ELR (cell line): ENCODE measurements at places on chromosomes 5 and 9.

GRCh38 chr5:25694801-25695200 is 1050.0 kb upstream of the CDH10 start:
- DNase-seq = no peak

- DNase-seq = no peak
Observed at GRCh38 chr5:91058155-91058554, 325.0 kb downstream of the ARRDC3 start.

- DNase-seq = no peak
Observed at GRCh38 chr5:94544031-94544650, 74.3 kb downstream of the KIAA0825 start.

- no peak for DNase-seq
Observed at GRCh38 chr9:126154182-126154827, 172.3 kb upstream of the MVB12B start.

GRCh38 chr5:1874771-1875220 is 7.9 kb downstream of the IRX4 start:
- no peak for DNase-seq

DNA sequence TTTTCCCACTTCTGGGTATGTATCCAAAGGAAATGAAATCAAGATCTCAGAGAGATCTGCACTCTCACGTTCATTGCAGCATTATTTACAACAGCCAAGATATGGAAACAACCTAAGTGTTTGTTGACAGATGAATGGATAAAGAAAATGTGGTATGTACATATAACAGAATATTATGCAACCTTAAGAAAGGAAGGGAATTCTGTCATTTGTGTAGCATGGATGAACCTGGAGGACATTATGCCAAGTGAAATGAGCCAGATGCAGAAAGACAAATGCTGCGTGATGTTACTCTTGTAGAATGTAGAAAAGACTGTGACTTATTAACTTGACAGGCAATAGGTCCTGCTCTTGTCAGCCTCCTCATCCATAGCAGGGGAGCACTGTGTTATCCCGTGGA is 31.4 kb downstream of the PPARGC1B start:
- DNase-seq = no peak

DNA sequence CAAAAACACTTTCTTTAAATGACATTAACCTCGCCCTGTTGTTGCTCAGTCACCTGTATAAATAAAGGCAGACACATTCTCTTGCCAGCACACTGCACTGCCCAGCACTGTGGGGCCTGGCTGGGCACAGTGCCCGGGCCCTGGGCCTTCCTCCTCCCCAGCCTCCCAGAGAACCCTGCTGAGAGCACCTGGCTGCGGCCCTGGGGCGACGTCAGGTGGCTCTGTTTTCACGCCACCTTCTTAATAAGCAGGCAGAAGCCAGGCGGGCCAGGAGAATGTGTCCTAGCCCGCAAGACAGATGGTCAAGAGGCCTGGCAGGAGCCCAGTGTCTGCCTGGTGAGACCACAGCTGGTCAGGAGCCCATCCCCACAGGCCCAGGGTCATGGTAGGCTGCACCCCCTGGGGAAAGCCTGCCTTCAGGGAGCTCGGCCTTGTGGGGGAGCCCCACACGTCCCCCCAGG is 8.2 kb upstream of the AGPAT2 start:
- no peak for DNase-seq

DNA sequence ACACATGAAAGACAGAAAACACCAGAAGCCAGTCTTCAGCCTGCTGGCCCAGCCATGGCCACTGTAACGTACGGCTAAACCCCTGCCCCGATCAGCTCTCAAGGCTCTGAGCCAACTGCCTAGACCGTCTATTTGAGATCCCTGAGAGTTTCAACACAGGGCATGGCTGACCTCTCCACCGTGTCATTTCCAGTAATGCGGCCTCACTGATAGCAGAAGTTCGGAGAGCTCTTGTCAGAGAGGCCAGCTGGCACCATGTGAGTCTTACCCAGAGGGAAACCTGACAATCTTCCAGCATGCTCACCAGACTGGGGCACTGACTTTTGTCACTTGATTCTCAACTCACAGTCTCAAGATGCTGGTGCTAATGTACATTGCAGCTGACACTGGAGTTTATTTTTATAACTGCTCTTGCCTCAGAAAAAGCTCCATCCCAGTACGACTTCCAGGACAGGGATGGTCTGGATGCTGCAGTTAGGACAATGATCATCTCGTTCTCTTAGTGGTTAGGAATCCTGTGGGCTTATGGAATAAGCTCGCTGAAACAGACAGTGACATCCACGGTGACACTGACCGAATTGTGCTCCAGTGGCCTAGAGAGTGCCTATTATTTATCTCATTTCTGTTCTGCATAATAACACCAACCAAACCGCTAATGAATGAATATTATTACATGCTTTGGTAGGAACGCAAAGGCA is 372.7 kb downstream of the ICE1 start:
- DNase-seq = no peak

DNA sequence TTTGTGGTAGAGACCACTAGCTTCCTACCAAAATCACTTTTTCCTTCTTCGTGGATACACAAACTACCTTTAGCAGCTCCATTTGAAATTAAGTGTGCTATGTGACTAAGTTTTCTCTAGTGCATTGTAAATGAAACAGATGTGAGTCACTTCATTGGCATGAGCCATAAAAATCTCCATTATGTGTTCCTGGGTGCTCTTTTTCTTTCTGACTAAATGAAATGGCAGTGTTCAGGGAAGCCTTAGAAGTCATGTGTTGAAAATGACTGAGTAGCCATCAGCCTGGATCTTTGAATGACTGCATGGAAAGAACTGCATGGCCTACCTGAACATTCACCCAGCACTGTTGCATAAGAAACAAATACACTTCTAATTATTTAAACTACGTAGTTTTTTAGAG is 107.9 kb downstream of the NDUFAF2 start:
- peak; percentile 97 for DNase-seq

DNA sequence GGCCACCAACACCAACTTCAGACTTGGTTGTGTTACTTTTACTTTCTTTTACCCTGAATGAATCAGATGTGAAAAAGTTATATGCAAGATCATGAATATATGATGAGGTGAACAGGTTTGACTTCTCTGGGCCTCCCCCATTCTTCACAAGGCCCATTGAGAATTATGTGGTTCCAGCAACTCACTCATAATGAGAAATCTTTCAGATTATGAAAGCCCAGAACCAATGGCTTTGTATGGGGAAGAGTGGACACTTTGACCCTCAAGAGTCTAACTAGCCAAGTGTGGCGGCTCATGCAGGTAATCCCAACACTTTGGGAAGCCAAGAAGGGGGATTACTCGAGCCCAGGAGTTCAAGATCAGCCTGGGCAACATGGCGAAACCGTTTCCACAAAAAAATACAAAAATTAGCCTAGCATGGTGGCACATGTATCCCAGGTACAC is 16.1 kb upstream of the LNPEP start:
- no peak for DNase-seq

- DNase-seq = no peak
Observed at GRCh38 chr5:177428574-177429217, 2.2 kb downstream of the GRK6 start.

DNA sequence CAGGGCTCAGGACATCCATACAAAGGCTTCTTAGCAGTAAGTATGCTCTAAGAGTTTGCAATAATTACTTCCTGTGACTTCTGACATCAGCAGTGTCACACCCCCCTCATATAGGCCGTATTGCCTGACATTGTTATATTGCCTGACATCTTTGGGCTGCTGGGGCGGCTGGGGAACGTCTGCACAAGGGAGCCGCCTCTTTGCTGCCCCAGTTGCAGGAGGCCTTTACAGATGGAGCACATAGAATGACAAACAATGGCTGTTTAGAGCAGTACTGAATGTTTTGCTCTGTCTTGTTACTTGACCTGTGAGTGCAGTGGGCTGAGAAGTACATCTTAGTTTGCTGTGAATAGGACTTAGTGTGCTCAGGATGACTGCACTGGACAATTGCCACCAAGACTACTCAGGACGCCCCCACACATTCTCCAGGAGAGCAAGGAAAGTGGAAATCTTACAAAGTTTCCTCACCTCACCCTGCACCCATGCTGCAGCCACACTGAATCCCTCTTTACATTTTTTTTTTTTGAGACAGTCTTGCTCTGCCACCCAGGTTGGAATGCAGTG is 65.4 kb upstream of the SPOCK1 start:
- DNase-seq = peak; percentile 41

DNA sequence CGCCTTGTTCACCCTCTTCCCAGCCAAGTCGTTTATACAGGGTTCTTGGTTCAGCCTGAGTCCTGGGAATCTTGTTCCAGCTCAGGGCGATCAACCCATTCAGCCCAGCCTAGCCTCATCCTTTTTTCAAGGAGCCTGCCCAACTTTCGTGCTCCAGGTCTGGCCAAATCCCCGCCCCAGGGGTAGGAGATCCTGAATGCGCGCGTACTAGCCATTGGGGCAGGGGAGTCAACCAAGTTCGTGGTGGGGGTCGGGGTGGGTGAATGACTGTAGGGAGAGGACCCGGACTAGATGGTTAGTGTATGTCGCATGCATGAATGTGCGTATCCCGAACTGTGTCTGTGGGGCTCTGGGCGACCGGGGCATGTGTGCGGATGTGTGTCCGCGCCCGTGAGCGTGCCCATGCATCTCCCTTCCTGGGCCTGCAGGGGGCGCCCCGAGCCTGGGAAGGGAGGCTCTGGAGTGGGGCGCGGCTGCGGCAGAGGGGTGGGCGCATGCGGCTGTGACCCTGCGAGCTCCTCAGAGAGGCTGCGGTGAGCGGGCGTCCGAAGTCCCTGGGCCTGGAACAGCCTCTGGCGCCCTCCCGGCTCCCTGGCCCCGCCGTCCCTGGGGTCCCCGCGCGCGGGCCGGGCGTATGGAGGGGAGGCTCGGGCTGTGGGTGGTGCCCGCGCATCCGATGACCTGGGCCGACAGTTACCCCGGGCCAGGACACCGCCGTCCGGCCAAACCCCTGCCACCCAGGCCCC is 8.7 kb downstream of the CCL21 start:
- peak; percentile 65 for DNase-seq

DNA sequence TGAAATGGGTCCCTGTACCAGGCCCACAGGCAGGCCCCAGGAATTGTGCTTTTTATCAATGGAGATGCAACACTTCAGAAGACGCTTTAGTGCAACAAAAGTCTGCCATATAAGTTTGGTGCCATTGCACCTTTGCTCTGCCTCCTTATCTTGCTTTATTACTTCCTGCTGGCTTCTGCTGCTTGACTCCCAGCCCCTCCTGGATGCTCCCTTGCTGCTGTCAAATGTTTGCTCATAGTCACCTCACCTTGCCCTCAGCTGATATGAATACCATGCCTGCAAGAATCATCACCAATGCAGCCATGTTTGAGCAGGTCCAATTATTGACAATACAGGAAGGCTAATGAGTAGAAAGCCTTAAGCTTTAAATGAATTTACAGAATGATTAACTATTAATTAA is 25.4 kb downstream of the MEGF10 start:
- DNase-seq = no peak

GRCh38 chr9:98538626-98539031 is 170.1 kb downstream of the GABBR2 start:
- DNase-seq = no peak

DNA sequence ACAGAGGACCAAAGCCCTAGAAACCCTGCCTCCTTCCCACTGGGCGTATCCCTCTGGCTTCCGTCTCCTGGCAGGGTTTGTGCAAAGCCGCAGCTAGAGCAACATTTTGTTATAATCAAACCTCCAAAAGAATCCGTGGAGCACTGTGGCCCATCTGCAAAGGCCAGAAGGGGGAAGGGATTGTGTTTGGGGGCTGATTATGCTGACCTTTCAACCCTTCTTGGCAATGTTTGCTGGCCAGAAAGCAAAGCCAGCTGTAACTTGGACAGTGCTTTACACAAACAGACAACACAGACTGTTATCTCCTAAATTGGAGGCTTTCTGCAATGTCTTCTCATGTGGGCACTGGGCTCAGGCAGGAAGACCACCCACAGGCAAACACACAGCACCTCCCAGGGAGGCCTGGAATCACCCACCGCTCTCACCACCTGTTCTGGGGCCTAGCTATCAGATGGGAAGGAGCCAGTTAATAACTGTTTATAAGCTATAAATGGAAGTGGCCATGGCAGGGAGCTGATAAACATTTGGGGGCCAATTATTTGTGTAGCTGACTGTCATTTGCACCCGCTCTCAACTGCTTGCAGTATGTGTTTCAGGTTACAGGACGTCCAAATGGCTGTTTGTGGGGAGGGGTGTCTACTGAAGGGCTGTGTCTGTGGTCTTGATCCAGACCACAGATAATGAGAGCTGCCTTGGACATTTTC is 121.6 kb upstream of the ERCC6L2 start:
- DNase-seq = no peak
